Fibroblast of skin of left biceps (primary cell): ENCODE measurements at places on chromosomes 16 and 17.
A peak's percentile ranks its signal among the peaks of the same experiment; 100 is the strongest.

GRCh38 chr17:80388175-80388574, 26.8 kb upstream of the ENDOV start:
- no peak for DNase-seq

DNA sequence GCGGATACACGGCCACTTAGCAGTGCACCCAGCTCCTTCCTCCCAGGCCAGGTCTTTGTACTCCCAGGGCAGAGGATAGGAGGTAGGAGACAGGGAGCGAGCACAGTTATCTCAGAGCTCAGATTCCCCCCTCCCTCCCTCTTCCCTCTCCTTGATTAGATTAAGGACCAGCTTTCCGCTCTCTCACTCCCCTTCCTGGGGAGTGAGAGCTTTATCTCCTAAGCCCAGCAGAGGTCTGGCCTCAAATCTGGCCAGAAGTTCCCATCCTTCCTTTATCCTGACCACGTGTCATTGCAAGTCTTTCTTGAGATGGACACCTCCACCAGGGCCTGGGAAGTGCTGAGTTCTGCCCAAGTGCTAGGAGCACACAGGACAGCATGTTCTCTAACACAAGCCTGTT, 5.1 kb downstream of the ARL4D start:
- DNase-seq, result no peak

- peak; percentile 93 for DNase-seq
Measured at GRCh38 chr16:64910356-64910755, 211.5 kb downstream of the CDH11 start.

GRCh38 chr17:40448639-40449261, 5.5 kb downstream of the IGFBP4 start:
- DNase-seq, result no peak

GRCh38 chr17:75225016-75225415, 19.5 kb downstream of the NUP85 start:
- DNase-seq, result no peak

GRCh38 chr16:77647726-77648125, 74.6 kb upstream of the NUDT7 start:
- no peak for DNase-seq

DNA sequence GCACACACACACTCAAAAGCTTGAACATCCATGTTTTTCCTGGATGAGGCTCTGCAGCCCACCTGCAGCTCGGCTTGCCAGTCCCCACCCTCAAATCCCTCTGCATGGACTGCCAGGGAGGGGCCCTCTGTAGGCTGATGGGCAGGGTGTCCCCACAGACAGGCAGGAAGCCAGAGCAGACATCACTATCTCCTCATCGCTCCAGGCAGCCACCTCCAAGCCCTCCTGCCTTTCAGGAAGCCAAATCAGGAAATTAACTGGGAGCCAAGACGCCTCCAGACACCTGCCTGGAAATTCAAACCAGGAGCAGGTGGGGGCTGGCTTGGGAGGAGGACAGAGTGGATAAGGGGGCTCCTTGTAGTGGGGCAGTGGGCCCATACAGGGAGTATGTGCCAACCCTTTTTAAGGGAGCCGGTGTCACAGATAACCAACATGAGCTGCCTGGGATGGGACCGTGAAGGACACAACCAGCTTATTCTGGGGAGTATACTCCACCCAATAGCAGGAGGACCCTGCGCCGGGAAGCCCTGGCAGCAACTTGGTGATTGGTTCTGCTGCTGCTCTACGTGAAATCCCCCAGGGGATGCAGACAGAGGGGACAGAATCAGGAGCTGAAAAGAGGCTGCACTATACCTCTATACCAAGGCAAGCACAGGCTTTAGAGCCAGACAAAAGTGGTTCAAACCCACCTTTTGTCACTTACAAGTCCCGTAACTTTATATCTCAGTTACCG, 139.1 kb downstream of the CCT6B start:
- no peak for DNase-seq

GRCh38 chr16:3051494-3051893, 5.1 kb downstream of the MMP25 start:
- no peak for DNase-seq

DNA sequence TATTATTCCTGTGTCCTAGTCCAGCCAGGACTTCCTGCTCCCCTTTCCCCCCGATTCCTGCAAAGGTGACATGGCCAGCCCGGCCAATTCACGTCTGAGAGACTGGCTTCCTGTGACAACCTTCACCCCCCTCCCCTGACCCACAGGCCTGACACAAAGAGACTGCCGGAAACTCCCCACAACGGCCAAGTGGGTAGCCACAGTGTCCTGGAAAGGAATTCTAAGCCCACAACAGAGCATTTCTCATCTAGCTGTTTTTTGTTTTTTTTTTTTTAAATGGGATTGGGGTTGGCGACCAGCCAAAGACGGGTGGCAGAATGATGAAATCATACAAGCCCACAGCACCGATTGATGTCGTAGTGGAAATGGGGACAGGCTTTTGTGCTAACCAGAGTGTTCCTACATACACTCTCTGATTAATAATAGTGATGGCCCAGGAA, 2.8 kb upstream of the XAF1 start:
- peak; percentile 79 for DNase-seq

- DNase-seq, result no peak
Measured at GRCh38 chr16:645852-646678, 3.1 kb upstream of the WDR90 start.

DNA sequence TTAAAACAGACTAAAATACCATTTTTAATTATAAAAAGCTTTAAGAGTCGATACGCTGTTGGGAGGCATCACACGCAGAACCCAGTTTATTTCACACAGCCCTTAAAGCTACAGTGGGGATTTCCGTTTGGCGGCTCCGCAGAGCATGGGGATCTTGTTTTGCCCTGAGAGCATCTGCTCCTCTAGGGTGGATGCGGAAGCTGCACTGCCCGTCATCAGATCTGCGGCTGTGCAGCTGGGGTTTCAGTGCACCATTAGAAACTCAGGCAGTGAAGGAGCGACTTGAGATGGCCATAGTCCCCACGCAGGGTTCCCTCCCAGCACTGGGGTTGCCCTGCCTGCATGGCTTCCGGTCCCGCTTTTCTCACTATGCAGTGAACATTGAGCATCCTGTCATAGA, 62.2 kb upstream of the CHMP6 start:
- no peak for DNase-seq

DNA sequence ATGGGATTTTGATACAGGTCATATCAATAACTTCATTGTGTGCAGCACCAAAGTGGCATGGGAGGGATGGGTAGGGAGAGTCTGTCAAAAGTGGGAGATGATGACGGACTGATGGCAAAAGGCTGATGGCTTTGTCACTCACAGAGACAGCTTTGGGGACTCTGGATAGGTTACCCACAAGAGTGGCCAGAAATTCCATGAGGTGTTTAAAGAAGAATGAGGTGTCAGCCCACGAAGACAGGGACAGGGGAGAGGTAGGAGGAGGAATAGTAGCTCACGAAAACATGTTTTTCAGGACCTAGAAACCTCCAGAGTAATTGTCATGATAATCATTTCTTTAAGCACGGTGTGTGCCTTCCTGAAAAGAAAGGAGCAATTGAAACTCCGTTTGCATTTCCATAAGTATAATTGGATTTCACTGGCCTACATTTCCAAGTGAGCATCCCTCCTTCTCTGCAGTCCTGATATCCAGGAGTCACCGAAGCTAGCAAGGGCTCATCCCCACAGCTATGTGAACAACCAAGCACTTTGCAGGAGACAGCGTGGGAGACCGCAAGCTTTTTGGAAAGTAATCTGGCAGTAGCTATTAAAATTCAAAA, 60.0 kb downstream of the HSD17B2 start:
- DNase-seq, result no peak

GRCh38 chr16:30063278-30063892, 2.2 kb upstream of the ALDOA start:
- DNase-seq, result no peak

DNA sequence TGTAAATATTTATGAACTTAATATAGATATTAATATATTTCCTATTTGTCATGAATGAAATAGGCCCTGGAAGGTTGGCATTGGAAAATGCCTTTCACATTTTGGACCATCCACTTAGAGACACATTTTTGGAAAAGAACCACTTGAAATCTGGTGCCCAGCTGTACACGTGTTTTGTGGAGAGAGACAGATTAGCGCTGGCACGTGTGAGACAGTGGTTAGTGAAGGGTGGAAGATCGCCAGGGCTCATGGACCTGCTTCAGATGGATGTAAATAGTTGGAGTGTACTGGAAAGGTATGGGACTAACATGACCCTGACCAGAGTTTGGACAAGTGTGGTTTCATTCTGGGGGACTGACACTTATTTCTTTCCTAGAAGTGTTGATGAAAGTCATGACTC, 222.9 kb downstream of the PRKCA start:
- DNase-seq, result no peak

DNA sequence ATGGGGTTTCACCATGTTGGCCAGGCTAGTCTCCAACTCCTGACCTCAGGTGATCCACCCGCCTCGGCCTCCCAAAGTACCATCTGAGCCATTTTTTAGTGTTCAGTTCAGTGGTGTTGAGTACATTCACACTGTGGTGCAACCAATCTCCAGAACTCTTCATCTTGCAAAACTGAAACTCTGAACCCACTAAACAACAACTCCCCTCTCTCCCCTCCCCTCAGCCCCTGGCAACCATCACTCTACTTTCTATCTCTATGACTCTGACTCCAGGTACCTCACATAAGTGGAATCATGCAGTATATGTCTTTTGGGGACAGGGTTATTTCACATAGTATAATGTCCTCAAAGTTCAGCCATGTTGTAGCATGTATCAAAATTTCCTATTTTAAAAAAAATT, 18.7 kb upstream of the MAPK3 start:
- no peak for DNase-seq

GRCh38 chr17:21172846-21173245, 41.1 kb downstream of the TMEM11 start:
- no peak for DNase-seq

DNA sequence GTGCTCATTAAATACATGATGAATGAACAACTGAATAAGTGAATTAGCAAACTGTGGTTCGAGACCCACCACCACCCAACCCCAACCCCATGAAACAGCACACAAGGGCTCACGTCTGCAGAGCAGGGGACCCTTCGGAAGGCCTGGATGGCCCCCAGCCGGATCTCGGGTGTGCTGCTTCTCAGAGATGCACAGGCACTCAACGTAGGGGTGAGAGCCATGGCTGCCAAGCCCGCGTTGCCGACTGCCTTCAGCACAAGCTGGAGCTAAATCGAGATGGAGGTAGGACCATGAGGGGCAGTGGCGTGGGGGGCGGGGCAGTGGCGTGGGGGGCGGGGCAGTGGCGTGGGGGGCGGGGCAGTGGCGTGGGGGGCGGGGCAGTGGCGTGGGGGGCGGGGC, 93.2 kb downstream of the LITAF start:
- no peak for DNase-seq

- DNase-seq, result no peak
Measured at GRCh38 chr17:68446626-68447041, 10.7 kb downstream of the WIPI1 start.

DNA sequence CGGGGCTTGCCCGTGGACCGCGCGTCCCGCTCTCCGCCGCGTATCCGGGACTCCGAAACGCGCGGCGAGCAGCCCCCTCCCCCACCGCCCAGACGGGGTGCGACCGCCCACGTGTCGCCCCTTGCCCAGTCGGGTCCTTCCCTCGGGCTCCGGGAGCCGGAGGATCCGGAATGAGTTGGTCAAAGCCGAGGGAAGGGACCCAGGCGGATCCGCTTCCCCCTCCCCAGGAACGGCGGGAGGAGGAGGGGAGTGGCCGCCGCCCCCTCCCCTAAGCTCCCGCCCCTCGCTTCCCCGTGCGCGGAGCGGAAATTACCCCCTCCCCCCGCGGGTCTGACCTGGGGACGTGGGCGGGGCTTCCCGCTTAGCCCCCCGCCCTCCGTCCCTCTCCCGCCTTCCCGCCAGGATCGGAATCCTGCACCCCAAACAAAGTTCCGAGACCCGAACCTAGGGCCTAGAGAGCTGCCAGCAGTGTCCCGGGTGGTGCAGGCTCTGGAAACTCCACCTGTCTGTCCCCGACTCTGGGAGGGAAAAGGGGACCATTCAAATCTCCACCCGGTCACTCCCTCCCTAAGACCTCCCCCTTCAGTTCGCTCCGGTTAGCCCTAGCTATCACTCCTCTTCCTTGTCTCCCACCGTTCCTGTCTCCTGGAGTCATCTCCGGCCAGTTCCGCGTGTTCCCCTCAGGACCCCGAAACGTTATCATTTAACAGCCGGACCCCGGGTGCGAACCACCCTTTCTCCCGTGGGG, 1.0 kb upstream of the IGF2BP1 start:
- no peak for DNase-seq

DNA sequence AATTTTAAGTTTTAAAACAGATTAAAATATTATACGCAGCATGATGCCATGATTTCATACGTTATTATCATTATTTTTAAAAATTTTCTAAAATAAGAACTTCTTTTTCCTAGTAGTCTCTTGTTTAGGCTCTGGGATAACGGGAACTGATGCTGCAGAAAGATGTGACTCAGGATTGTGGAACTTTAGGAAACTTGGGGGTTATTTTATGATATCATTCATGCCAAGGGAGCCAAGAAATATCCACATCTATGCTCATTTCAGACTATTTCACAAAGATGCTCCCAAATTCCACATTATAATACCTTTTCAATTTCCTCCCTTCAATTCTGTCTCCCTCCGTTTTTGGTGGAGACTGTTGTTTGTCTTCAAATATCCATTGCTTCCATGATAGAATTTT, 236.4 kb downstream of the HS3ST3A1 start:
- DNase-seq, result no peak

DNA sequence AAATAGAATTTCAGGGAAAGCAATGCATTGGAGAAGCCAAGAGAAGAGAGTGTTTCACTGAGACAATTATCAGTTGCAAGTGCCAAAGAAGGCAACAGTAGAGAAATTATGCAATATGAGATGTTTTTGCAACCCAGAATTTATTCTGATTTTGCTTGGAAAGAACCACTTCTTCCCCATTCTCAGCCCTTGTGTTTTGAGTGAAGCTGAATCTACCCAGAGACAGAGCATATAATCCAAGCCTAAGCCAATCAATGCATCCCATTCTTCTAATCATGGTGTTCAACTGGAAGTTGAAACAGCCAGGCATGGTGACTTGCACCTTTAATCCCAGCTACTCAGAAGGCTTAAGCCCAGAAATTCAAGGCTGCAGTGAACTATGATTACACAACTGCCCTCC, 6.9 kb upstream of the SCNN1G start:
- no peak for DNase-seq

DNA sequence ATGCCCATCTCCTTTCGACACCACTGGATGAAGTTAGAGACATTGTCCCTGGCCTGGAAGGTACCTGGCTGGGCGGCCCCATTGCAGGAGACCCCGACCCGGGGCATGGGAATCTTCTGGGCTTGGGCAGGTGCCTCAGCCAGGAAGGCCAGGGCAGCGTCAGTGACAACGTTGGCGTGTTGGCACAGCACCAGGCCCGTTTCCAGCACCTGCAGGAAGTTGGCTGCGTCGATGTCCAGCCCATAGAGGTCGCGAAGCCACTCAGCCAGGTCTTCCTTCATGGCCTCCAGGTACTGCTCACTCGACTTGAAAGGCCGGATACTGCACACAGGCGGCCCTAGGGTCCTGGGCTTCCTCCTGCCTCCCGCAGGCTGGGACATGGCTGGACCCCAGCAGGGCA, 568 bp downstream of the GAS2L2 start:
- no peak for DNase-seq

DNA sequence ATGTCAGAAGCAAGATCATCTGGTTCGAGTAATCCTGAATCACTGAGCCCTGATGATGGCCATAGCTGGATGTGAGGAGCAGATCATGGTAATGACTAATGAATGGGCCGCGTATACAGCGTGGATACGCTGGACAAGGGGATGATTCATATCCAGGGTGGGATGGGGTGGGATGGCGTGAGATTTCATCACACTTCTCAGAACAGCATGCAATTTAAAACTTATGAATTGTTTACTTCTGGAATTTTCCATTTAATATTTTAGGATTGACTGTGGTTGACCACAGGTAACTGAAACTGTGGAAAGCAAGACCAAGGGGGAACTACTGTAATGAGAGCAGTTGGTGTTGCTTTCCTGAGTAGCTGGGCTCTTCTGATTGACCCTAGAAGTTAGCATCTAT, 225.5 kb downstream of the STX8 start:
- DNase-seq, result peak; percentile 89
